ENCODE measurements at places on chromosomes 3 and 15.

DNA sequence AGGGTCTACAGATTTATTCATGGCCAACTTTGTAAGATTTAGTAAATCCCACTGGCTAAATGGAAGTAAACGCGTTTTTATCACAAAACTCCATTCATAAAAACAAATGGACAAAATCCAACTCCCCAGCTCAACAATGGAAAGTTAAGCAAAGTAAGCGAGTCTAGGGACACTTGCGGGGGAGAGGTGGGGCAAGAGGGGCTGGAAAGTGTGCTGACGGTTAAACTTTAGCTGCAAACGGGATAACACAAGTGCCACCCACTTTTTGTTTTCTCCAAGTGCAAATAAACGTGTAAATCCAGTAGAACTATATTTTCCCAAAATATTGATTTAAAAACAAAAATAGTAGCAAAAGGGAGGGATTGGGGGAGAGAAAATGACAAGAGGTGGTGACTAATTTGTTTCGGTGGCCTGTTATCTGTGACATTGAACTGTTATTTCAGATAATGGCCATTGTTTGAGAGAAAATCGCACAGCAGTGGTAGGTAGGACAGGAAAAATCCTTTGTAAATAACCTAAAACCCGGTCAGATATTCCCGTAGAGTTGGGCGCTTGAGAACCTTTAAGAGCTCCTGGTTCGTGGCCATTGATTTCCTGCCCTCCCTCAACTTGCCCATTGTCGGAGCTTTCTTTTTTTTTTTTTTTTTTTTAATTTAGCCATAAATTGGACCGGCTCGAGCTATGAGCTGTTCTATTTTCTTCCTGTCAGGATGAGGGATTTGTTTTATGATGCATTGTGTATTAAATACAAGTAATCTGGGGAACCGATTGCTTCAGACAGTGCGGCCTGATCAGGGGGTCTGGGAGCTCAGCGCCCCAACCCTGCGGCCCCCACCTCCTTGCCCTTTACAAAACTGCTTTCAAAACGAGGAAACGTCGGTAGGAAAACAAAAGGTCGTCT, 514.8 kb downstream of the MECOM start:
- DNase-seq = no peak

GRCh38 chr3:13022348-13023234, 50.6 kb downstream of the IQSEC1 start:
- no peak for DNase-seq

DNA sequence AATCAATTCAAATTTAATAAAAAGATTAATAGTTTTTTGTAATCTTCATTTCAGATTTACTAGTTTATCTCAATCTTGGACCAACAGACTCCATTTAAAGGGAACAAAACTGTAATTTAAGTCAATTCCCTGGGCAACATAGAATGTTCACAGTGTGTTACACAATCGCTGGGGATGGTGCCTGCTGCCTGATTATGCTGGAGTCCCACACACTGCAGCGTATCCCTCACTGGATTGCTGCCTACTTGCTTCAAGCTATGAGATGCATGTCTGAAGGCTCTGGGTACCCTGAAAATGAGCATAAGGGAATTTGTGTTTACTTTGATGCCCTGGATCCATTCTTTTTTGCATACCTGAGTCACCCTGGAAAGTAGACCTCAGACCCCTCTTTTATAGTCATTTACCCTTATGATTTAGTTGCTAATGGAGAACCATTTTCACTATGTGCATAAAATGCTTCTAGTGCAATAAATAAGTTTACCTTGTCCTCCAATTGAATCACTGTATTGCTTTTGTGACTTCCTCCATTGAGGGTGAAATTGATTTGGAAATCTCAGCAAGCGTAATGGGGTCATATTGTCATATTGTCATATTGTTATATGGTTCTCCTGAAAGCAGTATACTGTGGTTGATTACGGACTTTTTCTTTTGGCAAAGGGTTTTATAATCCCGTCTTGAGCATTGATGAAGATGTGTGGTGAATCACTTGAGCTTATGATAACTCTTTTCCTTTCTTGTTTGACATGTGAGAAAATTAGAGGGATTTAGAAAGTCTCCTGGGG, 35.9 kb downstream of the ITPR1 start:
- DNase-seq = no peak

- DNase-seq = no peak
Observed at GRCh38 chr3:11690863-11691766, 47.4 kb upstream of the VGLL4 start.

GRCh38 chr15:96412045-96412905, 81.8 kb downstream of the NR2F2 start:
- no peak for DNase-seq

DNA sequence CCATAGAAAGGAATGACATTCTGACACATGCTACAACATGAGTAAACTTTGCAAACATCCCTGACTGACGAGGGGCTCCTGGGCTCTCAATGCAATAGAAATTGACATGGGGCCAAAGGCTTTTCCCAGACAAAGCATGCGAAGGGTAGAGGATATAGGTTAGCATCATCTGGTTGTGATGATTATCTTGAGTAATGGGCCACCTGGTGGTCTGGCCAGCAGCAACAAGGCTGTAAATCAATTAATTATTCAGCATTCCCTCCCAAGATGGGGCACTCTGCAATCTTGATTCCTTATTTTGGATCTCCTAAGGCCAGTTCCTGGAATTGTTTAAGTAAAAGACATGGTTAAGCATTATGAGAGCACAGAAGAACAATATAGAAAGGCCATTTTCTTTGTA, 99.2 kb downstream of the AGBL1 start:
- no peak for DNase-seq

DNA sequence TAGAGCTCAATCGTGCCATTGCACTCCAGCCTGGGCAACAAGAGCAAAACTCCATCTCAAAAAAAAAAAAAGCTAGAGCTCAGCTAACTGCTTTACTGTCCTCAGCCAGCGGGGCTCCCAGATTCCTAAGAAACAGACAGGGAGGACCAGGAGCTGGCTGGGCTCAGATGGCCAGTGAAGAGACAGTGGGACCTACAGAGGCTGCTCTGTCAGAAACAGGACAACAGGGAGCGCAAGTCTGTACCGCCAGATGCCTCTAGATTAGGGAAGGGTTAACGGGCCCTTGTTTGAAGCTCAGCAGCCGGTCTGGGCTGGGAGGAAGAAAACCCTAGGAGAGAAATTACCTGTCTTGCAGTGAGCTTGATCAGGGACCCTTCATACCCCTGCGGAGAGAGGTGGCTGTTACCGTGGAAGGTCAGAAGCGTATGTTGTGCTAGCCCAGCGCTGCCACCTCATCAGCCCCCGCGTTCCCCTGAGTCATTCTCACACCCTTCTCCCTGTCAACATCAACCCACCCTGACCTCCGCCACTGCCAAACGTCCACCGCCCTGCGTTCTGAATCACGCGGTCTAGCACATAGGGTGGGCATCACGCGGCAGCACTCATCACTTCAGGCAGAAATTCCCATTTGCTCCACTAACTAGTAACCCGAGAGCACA, 25.3 kb downstream of the RBPMS2 start:
- no peak for DNase-seq

GRCh38 chr15:63504979-63505841, 817 bp downstream of the USP3 start:
- no peak for DNase-seq

DNA sequence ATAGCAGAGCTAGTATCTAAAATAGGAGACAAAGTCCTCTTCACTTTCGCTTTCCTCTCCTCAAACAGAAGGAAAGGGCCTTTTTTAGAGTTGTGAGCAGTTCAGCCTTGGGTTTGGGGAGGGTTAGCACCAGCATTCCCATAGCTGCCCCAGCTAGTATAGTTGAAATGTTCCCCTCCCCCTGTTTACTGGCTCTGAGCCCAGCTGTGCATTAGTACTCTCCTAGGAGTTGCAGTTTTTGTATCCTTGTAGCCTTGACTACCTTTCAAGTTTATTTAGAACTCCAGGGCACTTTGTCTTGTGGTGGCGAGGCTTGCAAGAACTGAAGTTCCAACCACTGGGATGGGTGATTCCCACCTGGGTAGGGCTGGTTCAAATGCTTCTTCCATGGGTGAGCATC, 245.1 kb upstream of the NAALADL2 start:
- no peak for DNase-seq

- no peak for DNase-seq
Observed at GRCh38 chr3:122993124-122993978, 34.2 kb downstream of the SEMA5B start.

DNA sequence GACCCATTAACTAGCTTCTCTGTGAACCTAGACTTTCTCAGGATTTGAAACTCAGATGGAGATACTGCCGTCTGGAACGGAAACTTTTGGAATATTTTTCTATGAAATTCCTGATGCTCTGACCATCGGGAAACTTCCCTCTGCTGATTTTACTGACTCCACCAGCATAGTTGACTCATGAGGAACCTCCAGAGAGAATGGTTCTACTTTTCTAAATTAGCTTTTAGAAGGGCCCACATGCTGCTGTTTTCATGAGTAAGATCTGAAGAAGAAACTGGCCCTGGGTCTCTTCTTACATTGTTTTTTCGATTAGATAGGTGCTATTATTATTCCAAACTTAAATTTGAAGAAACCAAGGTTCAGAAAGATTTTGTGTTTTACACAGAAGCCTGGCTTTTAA, 326.3 kb upstream of the NR2E3 start:
- DNase-seq = no peak

DNA sequence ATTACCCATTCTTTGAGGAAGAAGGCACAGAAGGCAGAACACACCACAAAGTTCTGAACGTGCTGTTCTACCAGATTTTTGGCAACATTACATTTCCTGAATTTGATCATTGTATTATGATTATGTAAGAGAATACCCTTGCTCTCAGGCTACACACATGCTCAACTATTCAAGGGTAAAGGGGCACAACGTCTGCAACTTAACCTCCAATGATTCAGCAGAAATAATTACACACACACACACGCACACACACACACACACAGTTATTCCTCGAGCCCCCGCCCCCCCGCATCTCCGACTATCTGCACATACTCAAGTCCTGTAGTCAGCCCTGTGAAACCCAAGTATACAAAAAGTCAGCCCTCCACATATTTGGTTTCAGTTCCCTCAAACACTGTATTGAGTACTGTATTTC, 26.8 kb downstream of the RPN1 start:
- DNase-seq = no peak

DNA sequence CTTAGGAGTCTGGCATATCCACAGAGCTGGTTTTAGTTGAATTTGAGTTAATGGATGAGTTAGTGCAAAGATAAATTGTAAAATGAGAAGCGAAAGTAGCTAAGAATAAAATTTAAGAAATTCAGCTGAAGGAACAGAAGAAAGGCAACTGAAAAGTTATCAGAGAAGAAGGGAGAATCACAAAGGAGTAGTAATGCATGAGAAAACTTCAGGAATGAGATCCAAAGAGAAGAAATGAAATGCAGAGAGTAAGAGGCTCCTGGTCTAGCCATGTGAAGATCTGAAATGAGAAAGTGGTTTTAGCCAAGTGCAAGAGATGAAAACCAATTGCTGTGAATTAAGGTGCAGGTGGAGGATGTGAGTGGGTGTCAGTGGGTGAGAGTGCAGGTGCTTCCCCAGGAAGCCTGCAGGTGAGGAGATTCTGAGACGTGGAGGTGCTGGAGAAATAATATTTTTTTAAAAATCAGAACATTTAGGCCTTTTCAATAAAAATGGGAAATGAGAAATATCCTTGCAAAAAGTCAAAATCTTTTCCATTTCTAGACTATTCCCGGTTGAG, 18.5 kb downstream of the KBTBD8 start:
- DNase-seq = no peak

GRCh38 chr3:59046839-59047238, 3.0 kb downstream of the CFAP20DC start:
- DNase-seq = no peak

DNA sequence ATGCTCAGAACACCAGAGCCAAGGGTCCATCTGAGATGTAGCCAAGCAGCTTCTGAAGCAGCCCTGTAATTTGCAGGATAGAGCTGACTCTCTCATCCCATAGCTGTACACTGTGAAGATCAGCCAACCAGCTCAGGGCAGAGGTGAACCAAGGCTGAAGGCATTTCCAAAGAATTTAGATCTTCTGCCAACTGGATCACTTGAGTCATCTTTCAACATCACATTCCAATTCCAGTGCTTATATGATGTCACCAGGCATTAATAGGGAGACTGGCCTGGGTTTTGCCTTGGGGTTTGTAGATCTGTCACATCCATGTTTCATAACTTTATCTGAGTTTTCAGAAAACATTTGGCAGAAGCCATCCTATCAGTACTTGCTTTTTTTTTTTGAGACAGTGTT, 98.2 kb downstream of the NR2F2 start:
- no peak for DNase-seq

- no peak for DNase-seq
Observed at GRCh38 chr3:16523778-16524177, 10.3 kb upstream of the RFTN1 start.

- no peak for DNase-seq
Observed at GRCh38 chr15:67082007-67082536, 16.7 kb downstream of the SMAD3 start.

GRCh38 chr15:51132384-51133139, 37.9 kb upstream of the TNFAIP8L3 start:
- no peak for DNase-seq

DNA sequence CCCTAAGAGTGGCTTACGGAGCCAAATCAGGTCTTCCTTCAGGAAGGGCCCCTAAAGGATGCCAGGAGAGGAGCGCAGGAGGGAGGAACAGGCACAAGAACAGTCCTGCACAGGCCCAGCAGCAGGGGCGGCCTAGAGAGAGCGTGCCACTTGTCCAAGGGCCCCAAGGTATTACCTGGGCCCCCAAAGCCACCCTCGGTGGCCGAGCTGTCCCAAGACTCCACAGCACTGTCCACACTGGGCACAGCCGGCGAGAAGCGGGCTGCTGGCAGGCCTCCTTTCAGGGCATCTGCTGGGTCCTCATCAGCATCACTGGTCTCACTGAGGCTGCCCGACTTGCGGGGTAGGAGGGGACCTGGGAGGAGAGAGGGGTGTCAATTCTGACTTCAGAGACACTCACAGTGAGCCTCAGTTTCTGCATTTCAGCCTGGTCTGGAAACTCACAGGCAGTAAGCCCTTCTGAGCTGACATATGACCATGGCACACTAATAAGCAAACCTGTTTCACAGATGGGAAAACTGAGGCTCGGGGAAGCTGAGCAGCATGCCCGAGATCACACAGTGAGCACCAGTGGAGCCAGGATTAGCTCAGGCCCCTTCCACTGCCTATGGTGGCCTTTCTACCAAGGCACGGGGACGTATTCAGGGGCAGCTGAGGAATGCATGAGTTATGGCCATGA, 33.4 kb downstream of the GRIP2 start:
- DNase-seq = no peak

- DNase-seq = no peak
Observed at GRCh38 chr3:61650276-61650675, 88.9 kb downstream of the PTPRG start.

GRCh38 chr3:69199942-69200341, 77.5 kb upstream of the LMOD3 start:
- no peak for DNase-seq

GRCh38 chr15:67510597-67511190, 10.2 kb upstream of the C15orf61 start:
- DNase-seq = no peak

GRCh38 chr3:12974334-12974733, 98.9 kb downstream of the IQSEC1 start:
- no peak for DNase-seq

Measured in cortex of kidney (tissue), 1 donor.